Muscle of leg (tissue), 16 donors: ENCODE measurements at places on chromosomes 4 and X. TPM values are rescaled to one million over a fixed set of nuclear protein-coding genes. Genes with fewer than 3 reads are reported as not detected.
A peak's percentile ranks its signal among the peaks of the same experiment; 100 is the strongest.

The GAGE12H gene
- not detected for total RNA-seq

DNA sequence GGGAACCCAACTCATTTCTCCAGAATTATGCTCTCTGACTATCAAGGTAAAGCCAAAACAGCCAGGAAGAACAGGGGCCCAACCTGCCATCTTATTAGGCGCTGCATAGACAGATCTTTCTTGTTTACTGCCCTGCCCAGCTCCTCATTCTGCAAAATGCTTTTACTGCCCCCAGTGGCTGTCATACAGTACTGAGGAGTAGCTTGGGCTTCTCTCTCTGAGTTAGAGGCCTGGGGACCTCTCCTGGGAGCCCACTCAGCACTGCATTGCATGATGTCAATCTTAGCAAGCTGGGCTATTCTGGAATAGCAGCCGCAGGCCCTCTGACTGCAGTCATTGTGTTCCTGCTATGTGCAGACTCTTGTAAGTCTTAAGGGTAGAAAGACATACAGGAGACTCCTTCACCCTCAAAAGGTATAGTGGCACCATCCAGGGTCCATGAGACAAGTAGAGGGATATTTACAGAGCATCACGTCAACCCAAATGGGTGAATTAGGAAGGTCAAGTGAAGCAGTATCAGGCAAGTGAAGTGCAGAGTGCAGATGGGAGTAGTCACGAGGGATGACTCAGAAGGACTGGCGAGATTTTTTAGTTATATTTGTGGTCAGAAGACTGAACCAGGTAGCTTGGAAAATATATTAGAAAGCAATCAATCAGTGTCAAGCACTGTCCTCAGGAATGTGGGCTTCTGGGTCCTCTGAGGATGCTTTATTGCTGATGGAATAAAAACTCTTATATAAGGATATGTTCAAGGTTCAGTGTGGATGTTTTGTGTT lies 294.1 kb upstream of the SFRP2 start:
- H3K27me3 ChIP-seq: no peaks in the 10 kb centered on the region
- no peaks in the 10 kb centered on the region for H3K4me1 ChIP-seq
- no peak overlapping the region for H3K27ac ChIP-seq
- DNase-seq: peak; percentile 59
- no peaks in the 10 kb centered on the region for H3K36me3 ChIP-seq

- H3K27ac ChIP-seq: no peak overlapping the region
- H3K36me3 ChIP-seq: no peaks in the 10 kb centered on the region
- H3K27me3 ChIP-seq: no peaks in the 10 kb centered on the region
- DNase-seq: no peak
Measured at GRCh38 chr4:7159923-7160322, 32.4 kb upstream of the SORCS2 start.

- H3K36me3 ChIP-seq: no peaks in the 10 kb centered on the region
- no peak overlapping the region for H3K4me3 ChIP-seq
- H3K4me1 ChIP-seq: peaks cover 11% of the 10 kb centered on the region
- no peak overlapping the region for H3K27ac ChIP-seq
Measured at GRCh38 chrX:152896450-152896849, 1.4 kb upstream of the ZNF185 start.

DNA sequence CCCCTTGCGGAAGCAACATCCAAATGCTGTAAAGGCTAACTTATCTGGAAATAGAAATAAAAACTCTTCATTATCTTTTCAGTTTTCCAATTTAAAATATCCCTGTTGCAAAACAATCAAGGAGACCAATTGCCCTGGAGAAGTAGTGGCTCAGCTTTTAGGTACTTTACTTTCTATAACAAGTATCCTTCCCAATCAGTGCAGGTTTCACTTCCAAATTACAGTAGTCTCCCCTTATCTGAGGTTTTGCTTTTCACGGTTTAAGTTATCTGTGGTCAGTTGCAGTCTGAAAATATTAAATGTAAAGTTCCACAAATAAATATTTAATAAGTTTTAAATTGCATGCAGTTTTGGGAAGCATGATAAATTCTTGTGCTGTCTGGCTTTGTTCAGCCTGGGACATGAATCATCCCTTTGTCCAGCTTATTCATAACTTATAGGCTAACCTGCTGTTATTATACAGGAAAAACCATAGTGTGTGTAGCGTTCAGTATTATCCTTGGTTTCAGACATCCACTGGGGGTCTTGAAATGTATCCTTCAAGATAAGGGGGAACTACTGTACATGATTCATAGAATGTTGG lies 973.1 kb upstream of the GRID2 start:
- no peaks in the 10 kb centered on the region for H3K36me3 ChIP-seq
- H3K27ac ChIP-seq: no peak overlapping the region
- H3K27me3 ChIP-seq: no peaks in the 10 kb centered on the region
- DNase-seq: no peak
- H3K4me1 ChIP-seq: no peaks in the 10 kb centered on the region

The LRP2BP gene
- 4.1 TPM for total RNA-seq

DNA sequence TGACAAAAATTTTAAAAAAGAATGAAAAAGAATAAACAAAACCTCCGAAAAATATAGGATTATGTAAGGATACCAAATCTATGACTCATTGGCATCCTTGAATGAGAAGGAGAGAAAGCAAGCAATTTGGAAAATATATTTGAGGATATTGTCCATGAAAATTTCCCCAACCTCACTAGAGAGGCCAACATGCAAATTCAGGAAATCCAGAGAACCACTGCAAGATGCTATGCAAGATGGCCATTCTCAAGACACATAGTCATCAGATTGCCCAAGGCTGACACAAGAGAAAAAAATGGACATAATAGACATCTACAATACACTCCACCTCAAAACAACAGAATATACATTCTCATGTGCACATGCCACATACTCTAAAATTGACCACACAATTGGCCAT lies 135.9 kb upstream of the SPANXB1 start:
- DNase-seq: no peak
- H3K4me1 ChIP-seq: no peaks in the 10 kb centered on the region
- H3K36me3 ChIP-seq: no peaks in the 10 kb centered on the region
- no peak overlapping the region for H3K4me3 ChIP-seq

- H3K27ac ChIP-seq: no peak overlapping the region
- H3K4me3 ChIP-seq: no peak overlapping the region
- H3K4me1 ChIP-seq: peaks cover 5% of the 10 kb centered on the region
- DNase-seq: no peak
Measured at GRCh38 chr4:16293210-16293838, 67.1 kb upstream of the TAPT1 start.

The P2RY10 gene
- 0.84 TPM for total RNA-seq

DNA sequence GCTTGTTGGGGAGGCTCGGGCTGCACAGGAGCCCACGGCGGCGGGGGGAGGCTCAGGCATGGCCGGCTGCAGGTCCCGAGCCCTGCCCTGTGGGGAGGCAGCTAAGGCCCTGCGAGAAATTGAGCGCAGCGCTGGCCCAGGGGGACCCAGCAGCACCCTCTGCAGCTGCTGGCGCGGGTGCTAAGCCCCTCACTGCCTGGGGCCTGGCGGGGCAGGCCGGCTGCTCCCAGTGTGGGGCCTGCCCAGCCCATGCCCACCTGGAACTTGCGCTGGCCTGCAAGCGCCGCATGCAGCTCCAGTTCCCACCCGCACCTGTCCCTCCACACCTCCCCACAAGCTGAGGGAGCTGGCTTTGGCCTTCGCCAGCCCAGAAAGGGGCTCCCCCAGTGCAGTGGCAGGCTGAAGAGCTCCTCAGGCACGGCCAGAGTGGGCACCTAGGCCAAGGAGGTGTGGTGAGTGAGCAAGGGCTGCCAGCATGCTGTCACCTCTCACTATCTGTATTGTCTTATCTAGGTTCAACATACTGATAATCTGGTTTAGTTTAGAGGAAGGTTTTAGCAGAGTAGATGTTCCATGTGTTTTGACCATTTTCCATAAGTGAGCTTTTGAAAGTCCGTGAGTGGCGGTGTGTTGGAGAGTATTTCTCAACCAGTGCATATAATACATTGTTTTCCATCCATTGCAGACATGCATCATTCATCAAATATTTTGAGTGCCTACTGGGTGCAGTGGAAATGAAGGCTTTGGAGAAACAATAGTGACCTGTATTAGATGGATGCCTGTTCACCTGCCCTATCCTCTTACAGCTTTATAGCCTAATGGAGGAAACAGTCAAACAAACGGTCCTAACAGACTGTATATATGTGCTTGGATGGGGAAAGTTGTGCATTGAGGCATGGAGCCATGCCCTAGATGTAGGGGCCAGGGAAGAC lies 13.1 kb downstream of the PI4K2B start:
- H3K27ac ChIP-seq: no peak overlapping the region
- no peak for DNase-seq
- no peaks in the 10 kb centered on the region for H3K27me3 ChIP-seq
- no peaks in the 10 kb centered on the region for H3K36me3 ChIP-seq
- H3K4me1 ChIP-seq: no peaks in the 10 kb centered on the region
- no peak overlapping the region for H3K4me3 ChIP-seq

DNA sequence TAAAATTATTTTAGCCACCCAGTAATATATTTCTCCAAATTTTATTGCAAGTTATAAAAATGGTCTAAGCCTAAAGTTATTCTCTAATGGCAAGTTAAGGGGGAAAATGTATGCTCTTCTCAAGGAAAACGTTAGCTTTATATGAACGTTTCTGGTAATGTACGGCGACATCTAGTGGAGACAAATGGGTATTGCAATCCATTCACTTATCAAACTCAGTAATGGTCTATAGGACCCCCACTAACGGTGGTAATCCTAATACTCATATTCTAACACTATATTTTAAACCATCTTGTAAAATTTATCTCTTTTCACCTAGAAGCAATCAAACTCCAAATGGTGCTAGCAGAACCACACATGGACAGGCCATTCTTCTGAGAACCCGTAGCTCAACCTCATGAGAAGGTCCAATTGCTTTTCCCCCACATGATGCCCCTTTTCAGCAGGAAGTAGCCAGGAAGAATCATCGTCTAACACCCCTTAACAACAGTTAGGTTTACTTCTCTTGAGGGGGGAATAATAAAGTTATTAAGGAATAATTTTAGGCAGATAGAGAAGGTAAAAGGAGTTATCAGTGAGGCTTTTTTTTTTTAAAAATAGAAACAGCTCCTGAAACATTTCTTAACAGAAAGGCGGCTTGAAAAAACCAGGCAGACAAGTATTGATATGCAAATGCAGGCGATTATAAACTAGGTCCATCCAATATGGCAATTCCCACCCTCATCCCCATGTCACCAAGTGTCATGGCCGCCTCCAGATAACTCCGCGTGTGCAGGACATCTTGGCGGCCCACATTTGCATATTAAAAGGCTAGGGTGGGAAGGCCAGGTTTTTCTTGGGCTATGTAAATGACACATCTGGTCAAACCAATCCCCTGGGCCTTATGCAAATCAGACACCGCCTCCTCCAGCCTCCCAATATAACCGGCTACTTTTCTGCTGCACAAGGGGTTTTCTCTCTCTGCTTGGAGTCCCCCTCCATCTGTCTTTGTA lies 35.0 kb downstream of the NUDT11 start:
- peaks cover 9% of the 10 kb centered on the region for H3K27me3 ChIP-seq
- DNase-seq: peak; percentile 40
- H3K4me3 ChIP-seq: no peak overlapping the region
- H3K4me1 ChIP-seq: no peaks in the 10 kb centered on the region
- H3K27ac ChIP-seq: no peak overlapping the region

DNA sequence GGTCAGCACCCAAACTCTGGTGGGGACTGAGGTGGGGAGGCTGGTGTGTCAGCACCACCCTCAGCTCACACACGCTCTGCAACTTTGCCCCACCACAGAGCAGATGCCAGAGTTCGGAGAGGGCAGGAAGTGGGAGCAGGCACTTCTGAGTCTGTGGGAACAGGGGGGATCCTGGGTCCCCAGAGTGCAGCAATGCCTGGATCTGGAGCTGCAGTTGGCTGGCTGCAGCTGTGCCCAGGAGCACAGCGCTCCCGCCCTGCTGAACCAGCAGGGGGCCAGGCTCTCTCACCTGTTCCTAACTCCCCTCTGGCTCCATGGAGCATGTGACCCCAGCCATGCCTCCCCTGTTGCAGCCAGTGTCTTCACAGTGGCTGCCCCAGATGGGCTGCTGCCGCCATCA lies 252.4 kb downstream of the SPOCK3 start:
- no peak overlapping the region for H3K27ac ChIP-seq
- DNase-seq: no peak
- H3K36me3 ChIP-seq: no peaks in the 10 kb centered on the region

DNA sequence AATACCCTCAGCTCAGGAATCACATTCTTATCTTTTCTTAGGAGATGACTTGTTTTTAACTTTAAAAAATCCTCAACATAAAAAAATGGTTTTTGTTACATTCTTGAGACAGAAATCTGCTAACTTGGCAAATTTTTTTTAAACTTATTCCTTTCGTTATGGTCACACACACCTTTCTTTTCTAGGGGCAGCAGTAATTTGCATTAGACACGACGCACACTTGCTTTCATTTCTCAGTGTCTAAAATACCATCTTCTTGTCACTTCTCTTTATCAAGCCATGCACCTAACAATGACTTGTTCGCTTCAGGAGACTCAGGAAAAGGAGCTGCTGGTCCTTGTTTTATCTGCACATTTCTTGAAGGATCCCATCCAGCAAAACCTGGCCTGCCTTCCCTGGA lies 112.6 kb upstream of the TBL1X start:
- H3K4me3 ChIP-seq: no peak overlapping the region
- no peaks in the 10 kb centered on the region for H3K36me3 ChIP-seq
- H3K27ac ChIP-seq: no peak overlapping the region
- H3K27me3 ChIP-seq: peaks cover 23% of the 10 kb centered on the region
- DNase-seq: no peak

The IL13RA2 gene
- total RNA-seq: 0.09 TPM
